ENCODE measurements at places on chromosomes 4 and X.

DNA sequence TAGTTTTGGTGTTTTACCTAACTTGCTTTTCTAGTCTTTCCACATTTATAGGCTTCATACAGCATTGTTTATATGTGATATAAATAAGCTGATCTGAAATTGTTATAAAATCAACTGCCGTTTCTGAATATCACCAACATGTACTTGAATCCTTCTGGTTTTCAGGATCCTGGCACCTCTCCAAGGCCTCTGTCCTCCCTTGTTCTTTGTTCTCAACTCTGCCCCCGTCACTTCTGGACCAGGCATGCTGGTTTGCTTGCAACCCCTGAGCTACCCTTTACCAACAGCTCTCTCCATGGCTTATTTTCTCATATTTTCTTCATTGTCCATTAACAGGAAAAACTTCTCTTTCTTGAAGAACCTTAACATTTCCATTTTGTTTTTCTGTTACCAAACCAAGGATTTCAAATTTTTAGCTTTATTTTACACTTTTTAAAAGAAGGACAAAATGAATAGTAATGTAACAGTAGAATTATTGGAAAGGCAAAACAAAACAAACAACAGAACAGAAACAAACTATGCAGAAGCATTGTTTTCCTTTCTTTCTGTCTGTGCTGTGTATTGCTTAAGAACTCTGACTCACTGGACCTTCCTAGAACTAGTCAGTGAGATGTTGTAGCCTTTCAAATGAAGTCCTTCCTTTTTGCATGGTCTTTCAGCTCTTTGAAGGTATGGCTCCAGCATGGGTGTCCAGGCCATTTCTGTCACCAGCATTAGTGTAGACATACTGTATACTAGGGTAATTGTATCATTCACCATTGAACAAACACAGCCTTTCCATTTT, 44.8 kb downstream of the BANK1 start:
- no peak for DNase-seq

DNA sequence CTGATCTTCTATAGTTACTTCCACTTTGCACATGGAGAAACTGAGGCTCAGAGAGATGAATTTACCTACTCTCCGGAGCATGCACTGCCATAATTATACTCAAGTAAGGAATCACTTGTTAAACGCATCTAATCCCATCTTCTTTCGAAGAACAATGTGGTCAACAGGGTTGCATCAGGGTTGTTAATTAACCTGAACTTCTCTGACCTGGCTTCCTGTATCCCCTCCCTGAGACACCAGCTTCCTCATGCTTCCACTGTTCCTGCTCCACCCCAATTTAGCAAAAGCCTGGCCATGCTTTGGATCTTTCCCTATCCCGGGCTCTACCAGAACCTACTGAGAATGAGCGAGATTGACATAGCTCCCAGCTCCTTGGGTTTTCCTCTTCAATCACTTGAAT, 136.7 kb downstream of the SMIM20 start:
- DNase-seq, result no peak

GRCh38 chr4:7361280-7361895, 73.3 kb downstream of the PSAPL1 start:
- no peak for DNase-seq

DNA sequence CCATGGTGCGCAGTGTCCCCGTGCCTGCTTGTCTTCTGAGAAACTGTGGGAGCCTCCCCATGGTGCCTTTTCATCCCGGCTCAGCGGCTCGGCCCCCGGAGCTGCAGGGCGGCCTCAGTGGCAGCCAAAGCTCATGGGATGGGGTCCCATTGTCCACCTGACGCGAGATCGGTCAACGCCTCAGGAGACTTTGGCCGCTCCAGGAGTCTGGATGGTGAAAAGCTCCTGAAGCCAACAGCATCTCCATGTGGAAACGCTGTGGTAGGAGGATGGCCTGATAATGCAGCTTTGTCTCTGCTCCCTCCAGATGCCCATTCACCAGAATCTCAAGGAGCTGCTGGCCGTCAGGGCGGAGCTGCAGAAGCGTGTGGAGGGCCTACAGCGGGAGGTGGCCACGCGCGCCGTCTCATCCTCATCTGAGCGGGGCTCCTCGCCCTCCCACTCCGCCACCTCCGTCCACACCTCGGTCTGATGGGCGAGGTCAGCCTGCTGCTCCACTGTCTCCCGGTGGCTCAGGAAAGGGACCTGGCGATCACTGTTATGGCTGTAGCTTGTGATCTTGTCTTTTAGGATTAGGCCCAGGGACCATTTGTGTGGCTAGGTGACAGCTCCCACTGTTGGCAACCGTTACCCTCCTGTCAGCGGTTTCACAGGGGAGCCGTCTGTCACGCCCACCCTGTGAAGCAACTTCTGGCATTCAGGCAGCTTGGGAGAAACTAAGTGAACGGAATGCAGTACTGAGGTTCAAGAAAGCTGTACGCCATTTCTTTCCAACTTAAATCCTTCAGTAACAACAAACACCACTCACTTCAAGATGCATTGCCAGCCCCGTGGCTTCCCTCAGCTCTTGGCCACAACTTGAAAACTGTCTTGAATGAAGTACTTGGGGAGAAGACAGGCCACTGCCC, 69.3 kb downstream of the MTMR1 start:
- DNase-seq, result no peak

GRCh38 chr4:137203601-137204000, 328.7 kb downstream of the PCDH18 start:
- DNase-seq, result no peak

DNA sequence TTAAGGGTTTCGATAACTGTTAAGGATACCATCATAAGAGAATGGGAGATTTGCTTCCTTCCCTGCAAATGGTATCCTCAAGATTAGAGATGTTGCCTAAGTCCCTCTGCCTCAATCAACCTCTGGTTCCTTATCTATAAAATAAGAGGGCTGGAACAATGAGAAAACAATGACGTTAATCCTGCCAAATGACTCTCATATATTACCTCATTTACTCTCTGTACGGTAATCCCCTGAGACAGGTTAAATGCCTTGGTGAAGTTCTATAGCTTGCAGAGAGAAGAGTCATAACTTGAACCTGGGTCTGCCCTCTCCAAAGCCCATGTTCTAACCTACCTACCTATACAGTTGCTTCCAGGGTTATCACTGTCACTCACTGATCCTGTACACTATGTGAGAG, 100.2 kb upstream of the OTUD4 start:
- DNase-seq, result no peak

DNA sequence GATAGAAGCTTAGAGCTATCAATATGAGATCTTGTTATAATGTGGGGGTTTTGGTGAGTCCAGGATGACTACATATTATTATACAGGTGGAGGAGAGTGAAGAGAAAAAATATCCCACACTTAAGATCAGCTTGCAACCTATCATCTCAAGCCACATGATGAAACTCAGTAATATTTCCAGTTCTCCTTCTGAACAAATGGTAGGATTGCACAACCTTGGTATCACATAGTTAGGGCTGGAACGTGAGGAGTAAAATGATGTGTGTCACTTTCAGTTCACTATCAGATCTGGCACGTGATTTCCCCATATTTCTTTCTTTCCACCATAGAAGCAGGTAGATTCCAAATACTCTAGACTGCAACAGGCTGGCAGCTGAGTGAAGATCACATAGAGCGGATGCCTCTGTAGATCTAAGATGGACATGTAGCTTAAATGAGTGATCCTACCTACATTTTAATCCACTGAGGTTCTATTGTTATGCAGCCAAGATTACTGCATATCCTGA, 150.6 kb upstream of the ANKRD50 start:
- DNase-seq, result no peak

GRCh38 chr4:181259081-181259709, 984.0 kb upstream of the TENM3 start:
- DNase-seq, result no peak

GRCh38 chr4:117154251-117154650, 68.9 kb upstream of the TRAM1L1 start:
- DNase-seq, result no peak

GRCh38 chr4:12178614-12179610, 750.2 kb upstream of the HS3ST1 start:
- no peak for DNase-seq

DNA sequence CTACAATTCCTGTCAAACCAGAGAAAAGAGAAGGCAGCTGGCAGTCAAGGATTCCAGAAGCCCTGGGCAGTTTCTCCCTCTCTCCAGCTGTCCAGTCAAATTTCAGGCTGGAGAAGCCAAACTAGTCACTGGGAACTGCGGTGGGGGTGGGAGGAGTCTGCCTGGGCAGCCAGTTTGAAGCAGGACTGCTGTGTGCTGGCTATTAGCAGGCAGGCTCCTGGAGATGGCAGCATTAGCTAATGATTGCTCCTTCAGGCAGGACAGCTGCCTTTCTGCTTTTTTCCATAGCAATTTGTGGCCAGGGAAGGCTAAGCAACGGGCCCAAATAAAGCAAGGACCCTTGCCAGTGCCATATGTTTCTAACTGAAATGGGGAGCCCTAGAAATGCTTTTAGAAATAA, 44.7 kb upstream of the FGF13 start:
- no peak for DNase-seq

DNA sequence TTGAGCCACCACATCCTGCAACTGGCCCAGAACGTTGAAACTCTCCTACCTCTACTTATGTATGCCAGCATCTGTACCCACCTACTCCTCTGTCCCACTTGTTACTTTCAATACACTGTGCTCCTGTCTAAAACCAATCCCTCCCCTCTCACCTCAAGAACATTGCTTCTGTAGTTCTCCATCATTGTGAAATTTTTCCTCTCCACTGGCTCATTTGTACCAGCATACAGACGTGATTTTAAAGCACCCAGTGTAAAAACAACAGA, 25.5 kb upstream of the USO1 start:
- no peak for DNase-seq

DNA sequence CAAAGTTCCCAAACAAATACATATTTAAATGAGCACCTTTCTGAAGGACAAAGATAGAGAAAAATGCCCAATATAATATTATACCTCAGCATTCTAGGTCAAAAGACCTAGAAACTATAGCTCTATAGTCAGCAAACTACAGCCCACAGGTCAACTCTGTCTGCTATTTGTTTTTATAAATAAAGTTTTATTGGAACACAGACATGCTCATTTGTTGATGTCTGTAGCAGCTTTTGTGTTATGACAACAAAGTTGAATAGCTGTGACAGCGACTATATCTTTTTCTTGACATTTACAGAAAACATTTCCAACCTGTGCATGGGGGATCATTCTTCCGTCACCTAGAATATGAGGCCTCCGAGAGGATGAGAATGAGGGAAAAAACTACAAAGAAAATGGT, 48.7 kb upstream of the WDR19 start:
- no peak for DNase-seq

DNA sequence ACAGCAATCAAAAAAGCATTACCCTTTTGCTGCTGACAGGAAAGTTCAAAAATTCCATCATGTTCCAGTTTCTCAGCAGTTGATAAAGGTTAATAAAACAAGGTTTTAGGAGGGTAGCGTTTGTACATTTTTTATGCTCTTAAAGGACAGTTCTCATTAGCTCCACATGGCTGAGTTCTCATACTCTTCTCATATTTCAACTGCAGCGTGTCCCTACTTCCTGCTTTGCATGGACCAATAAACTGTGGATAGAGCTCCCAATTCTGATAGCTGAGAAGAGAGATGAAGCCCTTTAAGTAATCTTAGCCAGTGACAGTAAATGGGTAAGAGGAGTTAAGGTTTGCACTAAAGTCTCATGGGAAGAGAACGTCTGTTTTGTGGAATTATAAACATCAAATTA, 53.5 kb downstream of the SPANXA2 start:
- no peak for DNase-seq

DNA sequence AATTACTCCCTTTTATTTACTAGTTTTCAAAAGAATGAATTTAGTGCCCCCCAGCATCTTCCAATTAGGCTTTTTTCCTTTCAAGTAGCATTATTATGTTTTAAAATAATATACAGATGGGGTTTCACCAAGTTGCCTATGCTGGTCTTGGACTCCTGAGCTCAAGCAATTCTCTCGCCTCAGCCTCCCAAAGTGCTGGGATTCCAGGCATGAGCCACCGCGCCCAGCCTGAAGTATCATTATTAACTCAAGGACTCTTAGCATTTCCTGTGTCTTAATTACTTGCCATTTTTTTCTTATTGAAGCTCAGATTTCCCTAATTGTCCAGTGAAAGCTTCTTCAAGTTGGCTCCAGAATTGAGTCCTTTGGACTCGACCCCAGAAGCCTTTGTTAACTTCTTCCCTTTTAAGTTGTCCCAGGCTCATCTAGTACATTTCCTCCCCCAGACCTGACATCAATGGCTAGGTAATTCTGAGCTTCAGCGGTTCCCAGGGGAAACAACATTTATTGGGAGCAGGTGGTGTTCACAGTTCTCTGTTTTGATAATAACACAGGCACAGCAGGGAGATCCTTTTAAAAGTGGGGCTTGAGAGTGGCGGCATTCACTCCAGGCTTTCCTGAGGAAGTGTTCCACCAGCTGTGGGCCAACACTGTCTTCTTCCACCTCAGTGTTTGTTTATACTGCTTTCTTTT, 10.0 kb downstream of the SAT1 start:
- no peak for DNase-seq

- no peak for DNase-seq
Measured at GRCh38 chr4:35538807-35539206, 705.5 kb downstream of the ARAP2 start.

- DNase-seq, result no peak
Measured at GRCh38 chr4:64014647-64015046, 394.6 kb downstream of the TECRL start.

DNA sequence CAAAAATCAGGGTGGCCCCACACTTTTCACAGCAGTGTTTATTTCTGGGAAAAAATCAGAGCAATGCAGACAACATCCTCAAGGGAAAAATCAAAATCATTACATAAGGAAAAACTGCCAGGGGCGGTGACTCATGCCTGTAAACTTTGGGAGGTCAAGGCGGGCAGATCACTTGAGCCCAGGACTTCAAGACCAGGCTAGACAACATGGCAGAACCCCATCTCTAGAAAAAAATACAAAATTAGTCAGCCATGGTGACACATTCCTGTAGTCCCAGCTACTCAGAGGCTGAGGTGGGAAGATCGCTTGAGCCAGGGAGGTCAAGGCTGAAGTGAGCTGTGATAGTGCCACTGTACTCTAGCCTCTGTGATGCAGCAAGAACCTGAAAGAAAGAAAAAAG, 102.8 kb downstream of the NAF1 start:
- DNase-seq, result no peak

DNA sequence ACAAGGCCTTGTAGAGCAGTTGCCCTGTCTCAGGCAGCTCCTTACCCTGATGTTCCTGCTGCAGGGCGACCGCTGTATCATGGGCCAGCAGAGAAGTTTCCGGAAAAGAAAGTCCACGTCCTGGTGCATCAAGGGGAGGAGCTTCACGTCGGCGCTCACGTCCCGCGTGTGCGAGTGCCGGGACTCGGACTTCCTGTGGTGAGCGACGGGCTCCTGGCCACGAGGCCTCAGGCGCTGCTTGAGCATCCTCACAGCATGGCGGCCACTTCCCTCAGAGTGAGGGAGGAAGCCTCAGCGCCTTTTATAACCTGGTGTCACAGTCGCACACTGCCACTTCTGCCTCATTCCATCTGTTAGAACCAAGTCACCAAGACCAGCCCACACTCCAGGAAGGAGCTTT, 225.5 kb downstream of the AFAP1 start:
- no peak for DNase-seq

GRCh38 chrX:136047969-136048368, 62.7 kb downstream of the SLC9A6 start:
- no peak for DNase-seq

- no peak for DNase-seq
Measured at GRCh38 chr4:131566026-131566425, 1583.1 kb upstream of the PCDH10 start.
